Left kidney (tissue), 8 donors: ENCODE measurements at places on chromosomes 4 and X. TPM values are rescaled to one million over a fixed set of nuclear protein-coding genes. Genes with fewer than 3 reads are reported as not detected.

Gene TRIM61
- polyA plus RNA-seq, result 5.1 TPM

Gene UCP1
- 0.25 TPM for polyA plus RNA-seq

- no peak for DNase-seq
Measured at GRCh38 chr4:115515772-115516171, 402.4 kb upstream of the NDST4 start.

Gene SOX3
- polyA plus RNA-seq, result not detected

Gene MAGEE2
- polyA plus RNA-seq, result 0.70 TPM

DNA sequence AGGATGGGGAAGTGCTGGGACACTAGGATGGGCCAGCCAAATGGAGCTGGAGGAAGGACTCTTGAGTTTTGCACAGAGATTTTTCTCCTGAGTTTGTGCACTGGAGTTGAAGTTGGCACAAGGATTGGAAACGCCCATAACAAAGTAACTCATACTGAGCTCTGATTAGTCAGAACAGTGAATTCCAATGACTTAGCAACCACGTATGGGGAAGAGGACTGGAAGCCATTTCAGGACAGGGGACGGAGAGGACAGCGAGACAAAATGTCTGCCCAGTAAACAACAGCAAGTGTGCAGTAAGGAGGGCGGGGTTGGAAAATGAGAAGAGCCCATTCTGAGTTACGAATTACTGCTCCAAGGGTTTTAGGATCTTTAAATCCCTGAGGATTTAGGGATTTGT lies 5.9 kb downstream of the RIPPLY1 start:
- no peak for DNase-seq

GRCh38 chr4:3387943-3388361 lies 53.8 kb upstream of the HGFAC start:
- DNase-seq, result no peak

- DNase-seq, result no peak
Measured at GRCh38 chr4:6327220-6327917, 57.7 kb downstream of the WFS1 start.

Gene CXCL11
- not detected for polyA plus RNA-seq

- DNase-seq, result no peak
Measured at GRCh38 chrX:103565197-103565596, 20.1 kb upstream of the TCEAL4 start.

- no peak for DNase-seq
Measured at GRCh38 chrX:21723084-21723483, 34.8 kb downstream of the SMPX start.

DNA sequence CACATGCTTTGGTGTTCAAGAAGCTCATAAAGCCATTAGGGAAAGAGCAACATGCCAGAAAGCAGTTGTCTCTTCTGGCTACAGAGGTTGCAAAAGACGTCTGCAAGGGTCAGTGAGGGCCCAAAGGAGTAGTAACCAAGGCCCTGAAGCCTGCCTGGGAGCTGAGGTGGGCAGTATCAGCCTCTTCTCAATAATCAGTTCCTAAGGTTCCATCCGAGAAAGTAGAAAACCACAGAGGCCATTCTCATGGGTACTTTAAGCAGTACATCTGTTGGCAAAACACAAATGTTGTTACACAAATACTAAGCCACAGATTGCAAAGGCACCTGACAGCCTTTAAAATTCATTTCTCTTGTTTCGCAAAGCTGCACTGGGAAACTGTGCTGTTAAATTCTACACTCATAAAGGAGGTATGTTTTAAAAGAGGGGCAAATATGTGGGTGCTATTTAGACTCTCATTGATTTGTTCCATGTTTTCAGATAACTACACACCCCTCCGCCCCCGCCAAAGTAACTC lies 37.7 kb downstream of the MECP2 start:
- no peak for DNase-seq

Gene PASD1
- 0.05 TPM for polyA plus RNA-seq

Gene BRS3
- 0.12 TPM for polyA plus RNA-seq

Gene BCORL1
- polyA plus RNA-seq, result 16.6 TPM

Gene PUDP
- 20.5 TPM for polyA plus RNA-seq
